ENCODE measurements at places on chromosomes 6 and 20.

GRCh38 chr20:62829231-62830230, 12.7 kb downstream of the COL9A3 start:
- DNase-seq = no peak

DNA sequence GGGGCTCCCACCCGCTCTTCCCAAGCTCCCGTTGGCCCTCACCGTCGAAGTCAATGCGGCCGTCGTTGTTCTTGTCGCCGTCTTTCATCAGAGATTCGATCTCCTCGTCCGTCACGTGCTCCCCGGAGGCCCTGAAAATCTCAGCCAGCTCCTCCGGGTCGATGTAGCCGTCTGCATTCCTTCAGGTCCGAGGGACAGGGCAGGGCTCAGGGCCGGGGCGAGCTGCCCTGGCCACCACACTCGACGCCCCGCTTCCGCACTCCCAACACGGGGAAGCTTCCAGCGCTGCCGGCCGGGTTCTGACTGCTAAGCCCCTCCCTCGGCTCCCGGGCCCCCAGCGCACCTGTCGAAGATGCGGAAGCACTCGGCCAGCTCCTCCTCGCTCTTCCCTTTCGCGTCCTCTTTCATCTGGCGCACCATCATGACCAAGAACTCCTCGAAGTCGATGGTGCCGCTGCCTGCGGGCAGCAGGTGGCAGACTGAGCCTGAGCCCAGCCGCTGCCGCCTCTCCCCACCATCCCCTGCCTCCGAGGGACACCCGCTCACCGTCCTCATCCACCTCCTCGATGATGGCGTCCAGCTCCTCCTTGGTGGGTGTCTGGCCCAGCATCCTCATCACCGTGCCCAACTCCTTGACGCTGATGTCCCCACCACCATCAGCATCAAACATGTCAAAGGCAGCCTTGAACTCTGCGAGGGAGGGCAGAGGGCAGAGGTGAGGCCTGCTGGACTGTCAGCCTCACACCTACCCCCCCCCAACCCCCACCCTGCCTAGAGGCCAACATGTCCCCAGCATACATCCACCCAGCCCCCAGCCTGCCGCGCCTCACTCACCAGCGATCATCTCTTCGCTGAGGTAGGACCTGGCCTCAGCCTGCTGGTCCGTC, 2.9 kb downstream of the TNNC2 start:
- no peak for DNase-seq

GRCh38 chr20:11740975-11741374, 176.7 kb upstream of the BTBD3 start:
- DNase-seq = no peak

DNA sequence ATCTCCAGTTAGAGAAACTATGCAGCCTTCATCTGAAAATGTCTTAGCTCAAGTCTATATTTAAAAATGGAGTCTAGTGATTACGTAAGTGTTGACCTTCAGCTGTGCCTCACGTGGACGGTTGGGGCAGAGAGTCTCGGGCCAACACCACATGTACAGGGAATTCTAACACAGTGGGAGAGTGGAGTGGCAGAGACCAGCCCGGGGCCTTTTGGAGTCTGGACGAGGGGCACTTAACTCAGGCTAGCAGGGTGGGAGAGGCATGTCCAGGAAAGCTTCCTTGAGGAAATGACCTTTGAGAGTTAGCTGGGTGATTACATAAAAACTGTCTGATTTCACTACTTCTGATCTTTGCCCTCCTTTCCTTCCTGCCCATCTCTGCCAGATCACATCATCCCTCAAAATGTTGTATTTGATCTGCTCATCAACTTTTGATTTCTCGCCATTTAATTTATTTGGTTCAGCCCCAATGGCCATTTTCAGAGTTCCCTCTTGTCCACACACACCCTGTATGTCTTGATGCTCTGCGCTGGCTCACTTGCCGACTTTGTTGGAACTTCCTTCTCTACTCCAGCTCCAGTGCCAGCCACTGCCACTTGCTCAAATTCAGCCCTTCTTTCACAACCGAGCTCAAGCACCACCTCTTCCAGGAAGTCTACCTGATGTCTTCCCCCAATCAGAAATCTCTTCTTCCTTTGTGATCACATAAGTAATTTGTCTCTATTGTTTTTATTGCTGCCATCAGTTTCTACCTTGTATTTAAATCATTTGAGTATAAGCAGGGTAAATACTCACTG, 2.6 kb downstream of the ARMC2 start:
- no peak for DNase-seq

GRCh38 chr6:88236612-88237360, 70.6 kb upstream of the CNR1 start:
- no peak for DNase-seq

GRCh38 chr6:2220154-2220553, 25.3 kb downstream of the GMDS start:
- DNase-seq = no peak

DNA sequence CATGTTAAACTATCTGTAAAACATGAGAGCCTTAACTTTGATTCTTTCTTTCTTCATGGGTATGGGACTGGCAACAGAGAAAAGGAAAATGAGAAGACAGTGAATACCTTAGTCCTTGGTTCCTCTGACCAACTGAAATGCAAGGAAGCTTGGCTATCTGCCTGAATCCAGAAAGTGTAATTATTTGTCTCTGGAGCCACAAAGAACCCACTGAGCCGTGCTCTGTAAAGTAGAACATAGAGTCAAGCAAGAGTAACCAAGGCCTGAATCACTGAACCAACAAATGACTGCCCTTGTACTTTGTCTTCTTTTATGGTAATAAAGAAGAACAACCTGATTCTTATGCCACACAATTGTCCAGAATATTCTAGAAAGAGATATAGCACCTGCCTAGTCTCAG, 27.6 kb downstream of the PKHD1 start:
- peak; percentile 89 for DNase-seq

GRCh38 chr6:168159506-168159905, 80.5 kb upstream of the FRMD1 start:
- no peak for DNase-seq
